Lung microvascular endothelial cell (primary cell): ENCODE measurements at places on chromosomes 1 and 21.

- DNase-seq = no peak
Measured at GRCh38 chr1:116559304-116559761, 11.5 kb downstream of the CD58 start.

GRCh38 chr1:116585886-116586285 lies 15.1 kb upstream of the CD58 start:
- DNase-seq = no peak

GRCh38 chr1:247407180-247407616 lies 8.8 kb upstream of the NLRP3 start:
- DNase-seq = no peak

DNA sequence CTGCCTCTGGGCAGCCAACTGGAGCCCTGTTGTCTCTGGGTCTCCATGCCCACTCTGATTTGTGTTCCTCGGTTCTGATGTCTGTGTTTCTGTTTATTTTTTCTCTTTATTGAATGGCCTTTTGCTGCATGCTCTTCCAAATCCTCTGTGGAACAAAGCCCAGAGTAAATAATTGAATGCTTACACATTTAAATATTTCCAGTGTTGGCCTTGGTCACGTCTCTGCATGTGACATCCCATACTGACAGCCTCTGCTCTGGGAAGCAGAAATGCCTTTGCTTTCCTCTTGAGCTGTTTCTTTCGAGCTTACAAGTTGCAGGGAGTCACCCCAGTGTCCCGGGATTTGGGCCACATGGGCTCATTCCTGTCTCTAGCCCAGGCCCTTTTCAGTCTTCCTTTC lies 267.9 kb downstream of the PTPRU start:
- no peak for DNase-seq

- DNase-seq = peak; percentile 23
Measured at GRCh38 chr1:86753700-86754099, 49.3 kb downstream of the SH3GLB1 start.

DNA sequence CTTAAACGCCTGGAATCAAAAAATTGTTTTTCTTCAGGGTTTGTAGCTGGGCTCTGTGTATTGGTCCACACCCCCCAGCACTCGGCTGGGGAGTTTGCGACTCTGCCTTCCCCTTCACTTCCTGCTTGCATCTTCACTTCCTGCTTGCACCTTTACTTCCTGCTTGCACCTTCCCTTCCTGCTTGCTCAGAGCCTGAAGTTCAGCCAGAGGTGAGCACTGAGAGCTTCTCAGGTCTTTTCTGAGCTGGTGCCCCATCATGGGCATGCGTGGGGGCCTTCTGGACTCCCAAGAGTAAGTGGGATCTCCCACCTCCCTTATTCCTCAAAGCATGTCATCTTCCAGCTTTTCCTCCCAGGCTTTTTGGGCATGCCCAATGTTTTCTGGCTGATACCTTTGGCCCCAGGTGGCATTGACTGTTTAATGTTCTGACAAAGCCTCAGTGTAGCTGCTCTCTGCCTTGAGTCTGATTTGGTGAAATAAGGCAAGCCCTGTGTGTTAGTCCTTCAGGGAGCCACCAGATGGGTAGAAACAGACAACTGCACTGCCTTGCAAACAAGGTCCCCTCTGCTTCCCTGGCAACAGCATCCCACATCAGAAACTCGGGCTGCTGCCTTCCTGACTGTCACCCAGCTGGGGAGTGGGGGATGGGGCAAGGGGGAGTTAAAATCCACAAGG lies 3.5 kb downstream of the KRTAP10-2 start:
- DNase-seq = no peak

DNA sequence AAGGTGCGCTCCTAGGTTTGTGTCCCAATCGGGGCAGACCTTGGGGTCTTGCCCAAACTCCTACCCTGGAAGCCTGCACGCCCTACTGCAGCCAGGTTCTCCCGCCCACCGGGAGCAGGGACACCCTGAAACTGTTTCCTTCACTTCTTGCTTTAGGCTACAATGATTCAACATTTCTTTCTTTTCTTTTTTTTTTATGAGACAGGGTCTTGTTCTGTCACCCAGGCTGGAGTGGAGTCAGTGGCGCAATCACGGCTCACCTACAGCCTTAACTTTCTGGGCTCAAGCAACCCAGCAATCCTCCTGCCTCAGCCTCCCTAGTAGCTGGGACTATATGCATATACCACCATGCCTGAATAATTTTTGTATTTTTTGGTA lies 75.8 kb downstream of the ITPKB start:
- no peak for DNase-seq

DNA sequence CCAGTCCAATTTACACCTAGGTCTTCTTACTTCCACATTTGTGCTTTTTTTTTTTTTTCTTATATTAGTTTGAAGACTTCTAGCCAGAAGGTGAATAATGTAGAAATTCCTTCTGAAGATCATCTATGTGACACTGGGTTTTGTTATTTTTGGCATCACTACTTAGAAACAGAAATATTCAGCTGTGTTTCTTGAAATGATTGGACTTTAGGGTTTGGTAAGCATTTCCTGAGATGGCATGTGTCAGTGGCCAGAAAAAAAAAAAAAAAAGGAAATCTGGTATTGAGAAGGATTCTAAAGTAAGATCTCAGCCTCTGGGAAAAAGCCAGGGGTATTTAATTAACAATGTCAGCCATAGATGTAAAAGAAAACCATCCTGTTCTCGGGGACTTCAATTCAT lies 43.4 kb upstream of the LRRC8C start:
- DNase-seq = peak; percentile 79

DNA sequence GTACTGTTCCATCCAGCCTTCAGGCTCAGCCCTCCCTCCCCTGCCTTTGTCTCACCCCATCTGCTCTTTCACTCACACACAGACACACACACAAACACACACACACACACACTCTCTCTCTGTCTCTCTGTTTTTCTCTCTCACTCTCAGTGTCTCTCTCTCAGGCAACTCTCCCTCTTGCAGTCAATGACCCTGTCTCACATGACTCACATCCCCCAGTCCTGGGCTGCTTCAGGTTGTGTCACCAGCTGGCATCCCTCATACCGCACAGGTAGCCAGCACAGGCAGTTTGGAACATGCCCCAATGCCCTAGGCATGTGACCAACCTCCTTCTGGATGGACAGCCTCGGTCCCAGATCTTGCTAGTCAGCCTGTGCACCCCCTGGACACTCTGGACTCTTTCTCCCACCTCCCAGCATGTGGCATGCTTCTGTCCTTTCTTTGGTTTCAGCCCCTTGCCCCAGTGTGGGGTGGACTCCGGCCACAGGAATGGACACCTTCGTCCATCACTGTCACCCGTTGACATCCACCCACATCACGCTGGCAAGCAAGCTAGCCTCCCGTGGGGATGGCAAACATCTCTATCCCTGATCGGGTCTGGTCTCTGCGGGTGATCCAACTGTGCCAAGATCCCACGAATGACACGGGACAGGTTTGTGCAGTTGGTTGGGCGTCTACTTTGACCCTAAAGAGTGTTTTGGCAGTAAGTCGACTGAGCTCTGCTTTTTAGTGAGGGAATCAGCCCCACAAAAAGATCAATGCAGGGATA lies 23.4 kb upstream of the FCGR2A start:
- DNase-seq = no peak

DNA sequence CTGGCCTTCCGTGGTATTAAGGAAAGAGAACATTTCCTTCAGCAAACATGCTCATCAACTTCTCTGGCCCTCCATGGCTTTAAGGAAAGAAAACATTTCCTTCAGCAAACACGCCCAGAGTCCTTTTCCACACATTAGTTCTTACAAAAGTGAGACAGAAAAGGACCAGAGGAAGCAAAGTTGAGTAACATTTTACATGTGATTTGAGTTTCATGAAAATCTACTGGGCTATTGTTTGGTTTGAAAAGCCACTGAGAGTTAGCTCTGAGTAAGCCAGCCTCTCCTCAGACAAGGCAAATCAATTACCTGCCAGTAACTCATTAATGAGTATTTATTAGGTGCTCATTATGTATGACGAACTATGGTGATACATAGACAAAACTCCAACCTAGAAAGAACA lies 78.0 kb downstream of the NID1 start:
- DNase-seq = peak; percentile 30

- DNase-seq = no peak
Measured at GRCh38 chr1:168613038-168613451, 36.6 kb downstream of the XCL1 start.

- DNase-seq = peak; percentile 57
Measured at GRCh38 chr1:154607106-154607608, 829 bp downstream of the ADAR start.

GRCh38 chr1:42152119-42152518 lies 1.1 kb upstream of the GUCA2B start:
- DNase-seq = no peak

GRCh38 chr1:10168912-10169514 lies 41.4 kb upstream of the KIF1B start:
- no peak for DNase-seq

DNA sequence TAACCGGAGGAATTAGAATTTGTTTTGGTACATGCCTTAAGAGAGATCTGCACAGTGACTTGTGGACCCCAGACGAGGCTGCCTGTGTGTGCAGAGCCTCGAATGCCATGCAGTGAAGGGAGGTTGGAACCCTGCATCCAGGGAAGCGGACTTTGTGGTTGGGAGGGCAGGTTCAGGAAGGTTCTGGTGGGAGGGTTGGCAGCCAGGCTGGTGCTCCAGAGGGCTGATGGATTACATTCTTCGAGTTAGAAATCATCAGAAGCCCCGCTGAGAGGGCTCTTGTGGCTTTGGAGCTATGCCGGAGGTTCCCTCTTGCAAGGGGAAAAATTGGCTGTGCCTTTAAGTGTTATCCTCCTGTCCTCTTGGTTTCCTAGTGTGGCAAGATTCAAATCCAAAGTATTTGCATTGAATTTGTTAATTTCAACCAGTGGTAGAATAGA lies 21.1 kb downstream of the ROR1 start:
- no peak for DNase-seq

DNA sequence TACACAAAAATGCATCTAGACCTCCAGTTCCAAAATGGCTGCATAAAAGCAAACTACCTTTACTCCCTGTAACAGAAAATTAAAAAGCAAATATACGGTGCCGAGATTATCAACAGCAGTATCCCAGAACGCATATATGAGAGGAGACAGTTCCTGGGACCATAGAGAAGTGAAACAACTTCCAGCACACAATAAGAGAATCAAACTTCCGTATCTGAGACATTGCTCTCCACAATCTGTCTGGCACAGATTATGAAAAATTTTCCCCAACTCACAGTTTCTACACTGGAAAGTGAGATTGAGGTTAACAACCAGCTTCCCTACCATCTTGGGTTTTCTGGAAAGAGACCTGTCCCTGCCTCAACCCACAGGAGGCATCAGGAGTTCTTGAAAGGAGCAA lies 47.2 kb upstream of the ST6GALNAC3 start:
- no peak for DNase-seq

DNA sequence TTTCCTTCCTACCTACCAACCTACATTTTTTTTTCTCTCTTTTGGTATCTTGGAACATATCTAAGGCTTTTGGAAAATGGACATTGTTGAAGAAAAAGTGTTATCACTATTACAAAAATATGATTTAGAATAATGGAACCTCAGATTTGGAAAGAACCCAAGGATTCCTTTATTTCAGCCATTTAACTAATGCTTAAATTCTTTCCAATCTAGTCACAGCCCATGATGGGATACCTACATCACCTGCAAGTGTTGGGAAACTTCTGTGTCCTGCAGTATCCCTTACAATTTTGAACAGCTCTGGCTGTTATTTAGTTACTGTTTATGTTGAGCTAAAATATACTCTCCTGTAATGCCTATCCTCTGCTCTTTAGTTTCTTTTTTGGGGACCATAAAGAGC lies 22.3 kb upstream of the APOBEC4 start:
- DNase-seq = no peak

DNA sequence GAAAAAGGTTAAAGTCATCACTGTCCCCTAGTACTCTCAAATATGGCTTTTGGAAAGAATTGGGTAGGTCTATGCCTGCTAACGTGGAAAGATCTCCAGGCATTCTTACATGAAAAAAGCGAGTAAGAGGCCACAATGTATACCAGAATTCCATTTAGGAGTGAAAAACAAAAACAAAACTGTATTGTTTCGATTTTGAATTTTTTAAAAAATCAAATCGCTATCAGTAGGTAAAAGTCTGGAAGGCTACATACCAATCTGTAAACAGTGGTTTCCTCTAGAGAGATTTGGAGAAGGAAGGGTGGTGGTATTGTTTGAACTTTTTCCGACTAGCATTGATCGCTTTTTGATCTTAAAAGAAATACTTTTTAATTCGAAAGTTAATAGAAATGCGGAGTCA lies 55.9 kb downstream of the RRAGC start:
- no peak for DNase-seq

GRCh38 chr1:166197597-166197996 lies 30.8 kb upstream of the FAM78B start:
- no peak for DNase-seq

DNA sequence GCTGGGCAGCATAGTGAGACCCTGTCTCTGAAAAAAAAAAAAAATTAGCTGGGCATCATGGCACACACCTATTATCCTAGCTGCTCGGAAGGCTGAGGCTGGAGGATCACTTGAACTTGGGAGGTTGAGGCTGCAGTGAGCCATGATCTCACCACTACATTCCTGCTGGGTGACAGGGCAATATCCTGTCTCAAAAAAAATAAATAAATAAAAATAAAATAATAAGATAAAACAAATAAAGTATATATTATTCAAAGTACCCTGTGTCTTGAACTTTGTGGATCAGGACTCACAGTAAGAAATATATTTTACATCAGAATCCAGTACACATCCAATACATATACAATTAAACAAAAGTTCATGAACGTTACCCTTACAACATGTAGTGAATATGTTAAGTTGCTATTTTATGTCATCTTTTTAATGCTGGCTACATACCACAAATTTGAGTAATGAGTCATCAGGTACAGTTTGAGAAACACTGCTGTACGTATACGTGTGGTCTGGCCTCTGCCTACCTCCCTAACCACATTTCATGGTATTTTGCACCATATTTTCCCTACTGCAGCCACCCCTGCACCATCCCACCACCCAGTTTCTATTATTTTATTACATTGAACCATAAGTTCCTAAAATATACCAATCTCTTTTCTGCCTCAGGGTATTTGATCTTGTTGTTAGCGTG lies 4.4 kb downstream of the NME7 start:
- DNase-seq = peak; percentile 67

DNA sequence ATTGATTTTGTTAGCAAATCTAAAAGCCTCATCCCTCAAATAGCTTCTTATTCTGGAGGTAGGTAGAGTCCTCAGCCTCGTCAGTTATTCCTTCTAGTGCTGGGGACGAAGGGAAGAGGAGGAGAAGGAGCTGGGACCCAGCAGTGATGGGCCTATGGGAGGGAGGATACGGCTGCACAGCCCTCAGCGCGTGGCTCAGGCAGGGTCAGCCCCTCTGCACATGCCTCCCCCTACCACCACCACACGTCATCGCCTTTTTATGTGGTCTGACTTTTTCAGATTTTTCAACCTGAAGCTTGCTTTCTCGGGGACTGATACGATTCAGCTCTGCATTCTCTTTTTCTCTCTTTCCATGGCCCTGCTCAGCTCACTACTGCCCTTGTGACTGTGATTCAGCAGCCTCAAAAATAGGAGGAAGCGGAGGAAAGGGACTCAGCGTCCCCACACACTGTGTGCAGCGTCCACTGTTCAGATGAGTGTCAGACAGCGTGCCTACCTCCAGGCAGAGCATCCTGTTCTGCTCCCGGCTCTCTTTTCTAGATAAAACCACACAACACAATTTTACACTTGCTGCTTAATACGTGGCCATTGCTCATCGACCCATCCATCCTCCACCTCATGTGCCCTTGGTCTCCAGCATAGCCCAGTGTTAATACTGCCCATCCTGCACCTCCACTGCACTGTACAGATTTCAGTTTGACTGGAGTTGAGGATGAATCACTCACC lies 827 bp downstream of the OR2B11 start:
- no peak for DNase-seq

GRCh38 chr1:6785728-6786505 lies 663 bp downstream of the CAMTA1 start:
- DNase-seq = peak; percentile 60

- no peak for DNase-seq
Measured at GRCh38 chr1:31412732-31413404, at the start of gene SERINC2. Gene SERINC2, plus strand, starts transcription at chr1:31413213. Its CDS starts 53 bp downstream, at chr1:31413266.
